ENCODE measurements at places on chromosomes 13 and 19.

GRCh38 chr19:52938761-52939160 is 15.5 kb upstream of the ZNF888 start:
- DNase-seq, result no peak

- DNase-seq, result no peak
These were observed 20.7 kb upstream of the CEACAM6 start for GRCh38 chr19:41734585-41734984.

DNA sequence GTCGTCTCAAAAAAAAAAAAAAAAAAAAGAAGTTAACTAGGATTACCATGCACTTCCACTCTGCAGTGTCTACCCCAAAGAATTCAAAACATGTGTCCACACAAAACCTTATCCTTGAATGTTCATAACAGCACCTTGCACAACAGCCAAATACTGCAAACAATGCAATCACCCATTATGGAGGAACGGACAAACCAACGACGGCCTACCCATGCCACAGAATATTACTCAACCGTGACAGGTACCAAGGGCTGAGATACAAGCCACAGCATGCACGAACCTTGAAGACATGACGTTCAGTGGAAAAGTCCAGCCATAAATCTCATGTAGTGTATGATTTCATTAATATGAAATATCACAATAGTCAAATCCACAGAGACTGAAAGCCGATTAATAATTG is 3.0 kb upstream of the SHISA7 start:
- DNase-seq, result no peak

- no peak for DNase-seq
These were observed 1.9 kb downstream of the ATP4B start for GRCh38 chr13:113656003-113656588.

DNA sequence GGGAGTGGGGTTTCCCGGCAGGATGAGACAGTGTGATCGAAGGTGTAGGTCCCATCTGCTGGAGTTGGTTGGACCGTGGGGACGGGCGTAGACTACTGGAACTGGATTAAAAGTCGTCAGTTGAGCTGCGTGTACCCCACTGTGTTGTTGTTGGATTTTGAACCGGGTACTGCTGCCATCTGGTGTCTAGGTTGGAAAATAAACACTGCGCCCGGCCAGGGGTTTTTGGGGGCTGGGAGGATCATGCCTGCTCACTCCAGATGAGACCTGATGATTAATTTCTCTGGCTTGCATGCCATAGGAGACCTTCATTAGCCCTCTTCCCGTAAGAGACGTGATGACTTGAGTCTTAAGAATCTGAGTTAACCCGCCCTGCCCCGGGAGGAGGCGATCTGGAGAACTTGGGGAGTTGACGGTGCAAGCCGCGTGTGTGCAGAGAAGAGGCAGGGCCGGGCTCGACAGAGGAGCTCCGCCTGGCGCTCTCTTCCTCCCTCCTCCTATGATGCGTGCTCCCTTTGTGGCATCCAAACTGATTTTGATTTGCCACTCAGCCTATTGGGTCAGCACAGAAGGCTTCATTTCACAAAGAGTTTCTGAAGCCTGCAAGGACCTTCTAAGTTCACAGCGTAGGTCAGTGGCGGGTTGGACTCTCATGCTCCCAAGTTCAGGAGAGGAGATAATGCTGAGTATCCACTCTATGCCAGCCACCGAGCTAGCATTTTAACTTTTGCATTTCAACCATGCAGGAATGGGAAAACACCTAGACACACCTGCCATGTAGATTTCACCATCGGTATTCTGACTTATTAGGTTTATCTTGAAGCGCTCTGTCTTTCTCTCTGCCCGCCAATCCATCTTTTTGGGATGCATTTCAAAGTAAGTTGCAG is 2.7 kb downstream of the UHRF1 start:
- peak; percentile 71 for DNase-seq

GRCh38 chr13:77387607-77388200 is 60.8 kb upstream of the MYCBP2 start:
- no peak for DNase-seq

DNA sequence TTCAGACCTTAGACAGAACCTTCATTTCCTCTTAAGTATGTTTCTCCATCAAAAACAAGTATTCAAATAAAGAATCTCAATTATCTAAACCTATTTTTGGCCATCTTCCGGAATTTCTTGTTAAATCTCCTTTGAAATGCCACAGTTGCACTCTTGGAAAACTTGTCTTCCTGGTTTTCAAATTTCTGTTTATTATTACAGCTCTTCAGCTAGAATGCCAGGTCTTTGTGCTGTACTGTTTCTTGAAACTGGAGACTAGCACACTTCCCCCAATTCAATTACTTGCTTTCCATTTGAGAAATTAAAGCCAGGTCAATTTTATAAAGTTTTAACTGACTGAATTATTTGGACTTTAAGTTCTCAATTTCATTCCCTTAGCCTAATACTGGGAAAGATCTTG is 10.2 kb downstream of the KCNRG start:
- DNase-seq, result no peak

DNA sequence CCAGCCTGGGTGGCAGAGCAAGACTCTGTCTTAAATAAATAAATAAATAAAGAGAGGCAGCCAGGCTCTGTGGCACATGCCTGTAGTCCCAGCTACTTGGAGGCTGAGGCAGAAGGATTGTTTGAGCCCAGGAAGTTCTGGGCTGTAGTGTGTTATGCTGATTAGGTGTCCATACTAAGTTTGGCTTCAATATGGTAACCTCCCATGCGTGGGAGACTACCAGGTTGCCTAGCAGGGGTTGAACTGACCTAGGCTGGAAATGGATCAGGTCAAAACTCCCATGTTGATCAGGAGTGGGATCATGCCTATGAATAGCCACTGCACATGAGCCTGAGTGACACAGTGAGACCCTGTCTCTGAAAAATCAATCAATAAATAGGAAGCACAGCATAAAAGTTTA is 4.0 kb upstream of the SNRNP70 start:
- DNase-seq, result no peak

GRCh38 chr19:2827022-2827421 is 7.4 kb downstream of the ZNF554 start:
- no peak for DNase-seq

GRCh38 chr19:1889907-1890306 is 4.6 kb upstream of the ABHD17A start:
- DNase-seq, result no peak

- no peak for DNase-seq
These were observed 475.1 kb downstream of the FOXO1 start for GRCh38 chr13:40191186-40191980.

DNA sequence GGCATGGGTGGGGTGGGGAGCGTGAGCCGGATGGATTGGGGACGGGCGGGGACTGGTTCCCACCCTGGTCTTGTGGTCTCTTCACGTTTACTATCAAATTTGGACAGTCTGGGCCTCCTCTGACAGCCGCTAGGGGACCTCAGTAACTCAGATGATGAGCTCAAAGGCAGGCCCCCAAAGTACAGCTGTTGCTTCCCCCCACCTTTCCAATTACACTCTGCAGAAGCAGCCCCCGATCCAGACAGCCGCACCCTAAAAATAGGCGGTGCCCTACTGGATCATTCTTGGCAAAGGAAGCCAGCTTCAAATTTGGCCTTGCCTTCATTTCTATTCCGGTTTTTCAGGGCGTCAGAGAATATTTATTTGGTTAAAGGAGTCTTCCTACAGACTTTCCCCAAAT is 1.9 kb upstream of the FOXO1 start:
- DNase-seq, result no peak

- DNase-seq, result no peak
These were observed 752 bp upstream of the HAS1 start for GRCh38 chr19:51724543-51724942.

DNA sequence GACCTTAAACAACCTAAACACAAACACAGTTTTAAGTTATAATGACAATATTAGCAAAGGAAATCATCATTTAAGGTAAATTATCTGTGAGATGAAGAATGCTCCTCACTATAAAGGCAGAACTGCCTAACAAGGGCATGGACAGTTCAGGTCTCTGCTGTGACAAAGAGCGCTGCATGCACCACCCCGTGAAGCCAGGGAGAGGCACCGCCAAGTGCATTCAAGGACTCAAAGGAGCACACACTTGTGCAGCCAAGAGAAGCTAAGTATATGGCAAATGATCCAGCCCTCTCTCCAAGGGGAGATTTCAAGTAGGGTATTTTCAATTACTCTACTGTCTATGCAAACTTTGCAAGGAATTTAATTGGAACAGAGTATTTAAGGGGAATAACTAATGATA is 126.0 kb downstream of the RAP2A start:
- DNase-seq, result no peak

DNA sequence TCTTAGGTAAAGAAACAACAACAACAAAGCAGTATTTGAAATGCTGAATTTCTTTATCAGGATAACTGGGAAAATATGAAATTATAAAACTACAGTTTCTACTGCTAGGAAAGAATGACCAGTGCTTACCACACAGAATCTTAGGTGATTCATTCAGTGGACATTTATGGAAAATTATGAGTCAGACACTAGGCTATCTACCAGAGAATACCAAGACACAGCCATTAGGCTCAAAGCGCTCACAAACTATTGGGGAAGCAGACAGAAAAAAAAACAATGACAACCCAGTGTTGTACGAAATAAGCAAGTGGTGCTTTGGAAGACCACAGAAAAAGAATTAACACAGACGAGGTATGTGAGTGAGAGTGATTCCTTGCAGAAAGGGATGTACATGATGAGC is 1019.5 kb downstream of the PCDH9 start:
- DNase-seq, result no peak

DNA sequence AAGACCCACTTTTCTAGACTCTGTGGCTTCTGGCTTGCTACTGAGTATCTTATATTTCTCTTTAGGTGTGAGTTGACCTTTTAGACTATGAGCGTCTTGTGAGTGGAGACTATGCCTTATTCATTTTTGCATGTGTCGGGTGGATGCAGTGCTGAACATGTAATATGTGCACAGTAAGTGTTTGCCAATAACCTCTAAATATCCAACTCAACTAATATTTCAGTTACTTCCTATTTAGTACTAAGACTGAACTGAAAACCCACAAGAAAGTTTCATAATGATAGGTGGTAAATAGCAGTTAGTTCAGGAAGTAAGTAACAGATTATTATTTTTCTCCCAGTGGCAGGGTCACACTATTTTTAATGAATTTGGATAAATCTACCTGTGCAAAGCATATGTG is 269.3 kb downstream of the KCNRG start:
- no peak for DNase-seq

DNA sequence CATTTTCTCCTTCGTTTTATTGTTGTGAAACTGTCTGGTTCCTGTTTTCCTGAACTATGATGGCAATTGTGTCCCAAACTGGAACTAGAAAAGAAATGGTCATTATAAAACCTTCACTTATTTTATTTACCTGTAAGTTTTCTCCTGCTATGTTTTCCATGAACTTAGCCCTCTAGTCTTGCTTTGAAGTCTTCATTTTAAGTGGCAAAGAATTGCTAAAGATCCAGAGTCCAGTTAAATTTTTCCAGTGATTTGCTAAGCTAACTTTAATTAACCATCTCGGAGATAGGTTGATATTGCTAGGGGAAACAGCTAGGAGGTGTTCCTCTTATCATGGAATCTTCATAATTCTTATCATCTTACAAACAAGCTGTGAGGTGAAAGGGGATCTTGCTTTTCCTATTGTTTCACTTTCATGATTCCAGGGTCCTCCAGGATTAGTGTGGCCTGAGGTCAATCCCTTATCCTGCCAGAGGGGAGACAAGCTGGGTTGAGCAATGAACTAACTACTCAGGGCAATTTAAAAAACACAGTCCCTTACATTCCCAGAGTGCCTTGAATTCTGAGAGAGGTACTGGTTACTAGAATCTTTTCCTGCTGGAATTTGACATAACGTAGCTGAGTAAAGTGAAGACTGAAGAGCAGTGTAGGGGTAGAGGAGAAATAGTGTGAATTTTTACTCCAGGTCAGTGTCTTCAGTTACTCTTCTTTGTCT is 112.5 kb downstream of the ESD start:
- no peak for DNase-seq

DNA sequence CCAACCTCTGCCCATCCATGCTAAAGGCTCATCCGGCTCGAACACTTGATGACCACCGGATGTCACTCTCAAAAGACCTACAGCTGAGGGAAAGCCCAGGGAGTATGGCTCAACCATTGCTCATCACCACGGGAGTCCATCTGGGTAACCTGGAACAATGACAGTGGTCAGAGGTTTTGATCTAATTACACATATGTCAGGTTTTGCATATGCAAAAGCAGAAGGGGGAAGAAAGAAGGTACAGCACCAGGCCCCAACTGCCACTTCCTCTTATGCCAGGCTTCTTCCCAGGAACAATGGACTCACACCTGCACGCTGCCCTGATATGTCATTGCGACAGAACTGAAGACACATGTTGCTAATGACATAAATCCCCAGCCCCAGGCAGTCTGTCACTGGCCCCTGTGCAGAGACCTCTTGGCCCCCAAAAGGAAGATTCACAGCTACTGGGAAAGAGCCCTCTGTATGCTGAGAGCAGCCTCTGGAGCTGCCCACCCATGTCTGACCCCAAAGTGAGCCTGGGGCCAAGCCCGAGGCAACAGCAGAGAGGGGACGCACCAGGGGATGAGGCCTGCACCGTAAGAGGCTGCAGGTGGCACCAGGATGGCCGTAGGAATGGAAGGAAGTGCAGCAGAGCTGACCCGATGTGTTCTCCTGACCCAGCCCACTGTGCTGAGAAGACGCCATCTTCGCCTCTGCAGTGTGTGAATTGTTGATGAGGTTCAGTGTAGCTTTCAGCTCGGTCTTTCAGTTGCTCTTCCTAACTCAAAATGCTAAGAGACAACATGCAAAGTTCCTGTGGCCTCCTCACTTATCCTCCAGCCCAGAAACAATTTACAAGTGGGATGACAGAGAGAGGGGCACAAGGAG is 26.3 kb downstream of the EPS15L1 start:
- no peak for DNase-seq

GRCh38 chr13:62060570-62060969 is 644.9 kb upstream of the PCDH20 start:
- no peak for DNase-seq

- no peak for DNase-seq
These were observed 26.4 kb downstream of the RUBCNL start for GRCh38 chr13:46360604-46361003.

DNA sequence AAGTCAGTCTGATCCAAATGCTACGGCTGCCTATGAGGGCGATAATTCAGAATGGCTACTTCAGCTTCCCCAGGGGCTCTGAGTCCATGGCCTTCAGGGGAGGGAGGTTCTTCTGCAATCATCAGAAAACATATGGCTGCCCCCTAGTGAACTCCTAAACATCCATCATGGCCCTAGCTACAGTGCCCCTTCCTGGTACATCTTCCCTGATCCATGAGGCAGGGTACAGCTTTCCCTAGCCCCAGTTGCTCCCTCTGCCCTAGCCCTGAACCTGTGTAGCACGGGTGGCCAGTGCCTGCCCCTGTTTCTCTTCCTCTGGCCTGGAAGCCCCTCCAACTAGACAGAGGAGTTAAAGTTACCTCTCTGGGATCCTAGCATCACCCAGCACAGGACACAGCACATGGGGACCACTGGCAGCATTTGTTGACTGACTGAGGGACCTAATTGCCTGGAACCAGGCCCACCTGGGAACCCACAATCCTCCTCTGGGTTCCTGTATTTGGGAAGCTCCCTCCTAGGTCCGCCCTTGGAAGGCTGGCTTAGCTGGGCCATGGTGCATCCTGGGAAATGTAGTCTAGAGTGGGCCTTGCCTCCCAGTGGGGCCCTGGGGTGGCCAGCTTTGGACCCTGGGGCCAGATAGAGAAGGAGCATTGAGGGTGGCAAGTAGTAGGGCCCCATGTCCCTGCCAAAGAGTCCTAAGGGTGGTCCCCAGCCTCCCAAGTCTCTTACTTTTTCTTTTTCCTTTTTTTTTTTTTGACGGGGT is 17.7 kb upstream of the SEMA6B start:
- DNase-seq, result no peak

- no peak for DNase-seq
These were observed 737.1 kb upstream of the SPRY2 start for GRCh38 chr13:81078048-81078447.
